ENCODE measurements at places on chromosomes 2 and 18.
A peak's percentile ranks its signal among the peaks of the same experiment; 100 is the strongest.

GRCh38 chr2:20839052-20839451 is 16.2 kb upstream of the LDAH start:
- no peak for DNase-seq

GRCh38 chr2:148965623-148966437 is 72.7 kb upstream of the LYPD6B start:
- DNase-seq = peak; percentile 87

DNA sequence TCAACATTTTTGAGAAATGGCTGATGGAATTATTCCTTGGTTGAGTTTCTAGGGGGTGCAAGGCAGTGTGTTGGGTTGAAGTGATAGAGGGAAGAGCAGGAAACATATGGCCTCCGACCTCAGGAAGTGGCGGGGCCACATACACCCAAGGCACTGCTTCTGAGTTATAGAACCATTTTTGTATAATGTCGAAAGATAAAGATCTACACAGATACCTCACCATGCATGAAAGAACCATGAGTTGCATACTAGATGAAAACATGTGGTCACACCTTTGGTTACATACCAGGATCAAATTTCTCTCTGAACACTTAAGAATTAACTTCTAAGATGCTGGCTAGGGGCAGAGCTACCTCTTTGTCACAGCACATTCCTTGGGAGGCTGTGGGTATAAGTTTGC is 23.2 kb downstream of the LAMA3 start:
- DNase-seq = no peak

GRCh38 chr2:126831234-126832005 is 67.3 kb upstream of the TEX51 start:
- no peak for DNase-seq

GRCh38 chr2:1591978-1592907 is 152.1 kb downstream of the PXDN start:
- no peak for DNase-seq

GRCh38 chr2:156083763-156084493 is 248.6 kb downstream of the NR4A2 start:
- DNase-seq = no peak

DNA sequence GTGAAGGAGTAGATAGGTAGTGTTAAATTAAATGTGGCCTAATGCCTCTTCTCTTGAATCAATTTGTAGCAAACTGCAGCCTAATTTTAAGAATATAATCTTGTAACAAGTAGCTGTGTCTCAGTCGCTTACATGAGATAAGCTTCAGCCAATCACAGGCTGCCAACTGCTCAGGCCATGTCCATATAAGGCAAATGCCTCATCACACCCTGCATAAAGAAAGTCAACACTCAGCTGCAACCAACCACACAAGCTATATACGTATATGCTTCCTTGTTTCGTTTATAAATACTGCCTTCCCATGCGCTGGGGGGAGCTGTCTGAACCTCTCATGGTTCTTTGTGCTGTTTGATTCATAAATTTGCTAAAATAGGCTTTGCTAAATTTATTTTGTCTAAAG is 476.3 kb downstream of the TRIB2 start:
- no peak for DNase-seq

DNA sequence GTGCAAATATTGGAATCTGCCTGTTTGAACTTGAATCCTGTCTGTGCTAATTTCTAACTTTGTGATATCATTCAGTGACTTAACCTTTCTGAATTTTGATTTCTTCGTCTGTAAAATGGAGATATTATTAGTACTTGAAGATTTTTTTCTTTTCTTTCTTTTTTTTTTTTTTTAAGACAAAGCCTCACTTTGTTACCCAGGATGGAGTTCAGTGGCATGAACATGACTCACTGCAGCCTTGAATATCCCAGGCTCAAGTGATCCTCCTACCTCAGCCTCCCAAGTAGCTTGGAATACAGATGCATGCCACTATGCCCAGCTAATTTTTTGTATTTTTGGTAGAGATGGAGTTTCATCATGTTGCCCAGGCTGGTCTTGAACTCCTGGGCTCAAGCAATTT is 28.3 kb downstream of the ACTR3 start:
- no peak for DNase-seq

DNA sequence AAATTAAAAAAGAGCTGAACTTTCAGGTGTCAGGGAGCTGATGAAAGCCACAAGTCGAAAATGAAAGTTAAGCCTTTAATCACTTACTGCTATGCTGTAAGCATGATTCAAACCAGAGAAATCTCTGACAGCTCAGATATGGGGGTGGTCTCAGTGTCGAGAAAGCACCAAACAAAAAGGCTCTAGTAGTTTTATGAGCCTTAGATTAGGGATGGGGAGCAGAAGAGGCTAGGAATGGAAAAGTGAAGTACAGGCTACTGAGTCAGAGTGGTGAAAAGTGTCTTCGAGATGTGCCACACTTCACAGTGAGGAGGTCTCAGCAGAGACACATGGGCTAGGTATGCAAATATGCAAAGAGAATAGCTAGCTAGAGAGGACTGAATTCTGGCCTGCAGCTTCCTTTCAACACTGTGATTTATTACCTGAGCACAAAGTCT is 482.2 kb downstream of the SPAG16 start:
- DNase-seq = no peak

DNA sequence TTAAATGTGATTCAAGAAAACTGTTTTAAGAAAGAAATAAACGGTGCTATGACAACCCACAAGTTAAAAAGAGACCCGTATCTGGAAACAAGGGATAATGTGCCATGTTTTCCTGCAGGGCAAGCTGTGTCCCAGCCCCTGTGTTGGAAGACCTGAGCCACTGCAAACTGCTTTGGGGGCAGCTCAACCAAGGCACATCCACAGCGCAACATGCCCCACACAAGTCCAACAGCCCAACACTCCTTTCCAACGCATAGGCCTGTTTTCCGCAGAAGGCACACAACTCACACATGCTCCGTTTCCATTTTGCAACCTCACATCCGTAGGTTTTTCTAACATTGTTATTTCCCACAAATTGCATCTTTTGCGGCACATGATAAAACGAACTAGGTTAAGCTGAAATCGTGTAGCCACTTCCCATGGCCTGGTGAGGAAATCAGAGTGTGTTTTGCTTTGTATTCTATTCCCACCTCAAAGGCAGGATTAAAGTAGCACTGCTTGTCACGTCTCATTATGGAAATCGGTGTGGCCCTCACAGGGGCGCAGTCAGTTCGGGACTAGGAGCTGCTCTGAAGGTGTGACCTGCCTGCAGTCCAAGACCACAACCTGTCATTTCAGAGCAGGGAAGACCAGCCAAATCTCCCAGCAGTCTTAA is 50.5 kb upstream of the ZNF516 start:
- DNase-seq = no peak

GRCh38 chr18:8858888-8859511 is 153.6 kb downstream of the MTCL1 start:
- no peak for DNase-seq

DNA sequence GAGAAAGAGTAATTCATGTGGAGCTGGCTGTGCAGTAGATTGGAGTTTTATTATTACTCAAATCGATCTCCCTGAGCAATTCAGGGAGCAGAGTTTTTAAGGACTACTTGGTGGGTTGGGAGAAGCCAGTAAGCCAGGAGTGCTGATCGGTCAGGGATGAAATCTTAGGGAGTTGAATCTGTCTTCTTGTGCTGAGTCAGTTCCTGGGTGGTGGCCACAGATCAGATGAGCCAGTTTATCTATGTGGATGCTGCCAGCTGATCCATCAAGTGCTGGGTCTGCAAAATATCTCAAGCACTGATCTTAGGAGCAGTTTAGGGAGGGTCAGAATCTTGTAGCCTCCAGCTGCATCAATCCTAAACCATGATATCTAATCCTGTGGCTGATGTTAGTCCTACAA is 17.0 kb upstream of the UGT1A8 start:
- DNase-seq = no peak

DNA sequence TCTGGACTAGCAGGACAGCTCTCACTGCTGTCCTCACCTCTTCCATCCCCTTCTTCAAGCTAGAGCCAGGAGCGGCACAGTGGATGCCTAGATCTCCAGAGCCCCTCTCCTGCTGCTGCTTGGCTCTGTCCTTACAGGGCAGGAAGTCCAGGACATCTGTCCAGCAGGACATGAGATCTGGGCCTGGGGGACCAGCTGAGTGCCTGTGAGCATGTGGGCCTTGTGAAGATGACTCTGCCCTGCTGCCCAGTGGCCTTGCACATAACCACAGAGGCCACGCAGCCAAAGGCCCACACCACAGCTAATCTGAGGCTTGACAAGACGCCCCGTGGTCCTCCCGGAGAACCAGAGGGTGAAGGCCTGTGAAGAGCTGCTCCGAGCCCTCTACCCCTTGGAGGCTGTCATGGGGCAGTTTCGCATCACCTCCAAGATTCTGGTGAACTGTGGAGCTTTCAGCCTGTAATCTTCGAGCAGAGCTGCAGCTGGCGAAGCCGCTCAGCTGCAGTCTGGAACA is 516.7 kb upstream of the HS6ST1 start:
- DNase-seq = no peak

- no peak for DNase-seq
Observed at GRCh38 chr2:170298861-170299429, 121.0 kb downstream of the MYO3B start.

GRCh38 chr2:214604861-214605260 is 194.0 kb downstream of the VWC2L start:
- DNase-seq = no peak

GRCh38 chr2:10385501-10385900 is 62.6 kb downstream of the ODC1 start:
- no peak for DNase-seq

DNA sequence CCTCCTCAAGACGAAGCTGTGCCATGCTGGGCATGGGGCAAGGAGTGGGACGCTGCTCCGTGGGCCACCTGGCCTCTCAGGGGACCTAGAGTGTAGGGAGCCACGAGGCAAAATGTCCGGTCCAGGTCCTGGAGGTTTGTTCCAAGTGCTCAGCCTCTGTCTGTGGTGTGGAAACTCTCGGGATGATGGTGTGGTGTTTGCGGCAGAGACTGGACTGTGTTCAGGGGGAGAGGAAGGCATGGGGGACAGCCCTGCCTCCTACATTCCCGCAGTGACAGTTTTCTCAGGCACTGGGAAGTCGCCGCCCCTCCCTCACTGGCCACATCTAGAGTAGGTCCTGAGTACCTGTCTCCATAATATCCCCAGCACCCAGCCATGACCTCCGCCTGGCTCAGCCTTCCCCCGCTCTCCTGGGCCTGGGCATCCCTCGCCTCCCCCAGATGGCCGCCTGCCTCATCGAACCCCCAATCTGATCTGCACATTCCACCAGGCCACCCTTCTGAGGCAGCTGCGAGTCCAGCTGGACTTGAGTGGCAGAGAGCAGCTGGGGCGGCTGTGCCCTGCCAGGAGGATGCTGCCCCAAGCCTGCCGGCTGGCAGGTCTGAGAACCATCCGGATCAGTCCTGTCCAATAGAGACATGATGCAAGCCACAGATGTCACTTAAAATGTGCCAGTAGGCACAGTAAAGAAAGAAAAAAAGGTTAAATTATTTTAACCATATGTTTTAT is 6.2 kb downstream of the KCNIP3 start:
- DNase-seq = no peak

GRCh38 chr18:78378983-78379382 is 600.6 kb upstream of the SALL3 start:
- DNase-seq = no peak

Measured in NCI-H2029 treated with DMSO at 0.1 percent for 48 hours (cell line).